ENCODE measurements at places on chromosomes 5 and 9. TPM values are rescaled to one million over a fixed set of nuclear protein-coding genes. Genes with fewer than 3 reads are reported as not detected.

The GBA2 gene
- 48.9 TPM for total RNA-seq

DNA sequence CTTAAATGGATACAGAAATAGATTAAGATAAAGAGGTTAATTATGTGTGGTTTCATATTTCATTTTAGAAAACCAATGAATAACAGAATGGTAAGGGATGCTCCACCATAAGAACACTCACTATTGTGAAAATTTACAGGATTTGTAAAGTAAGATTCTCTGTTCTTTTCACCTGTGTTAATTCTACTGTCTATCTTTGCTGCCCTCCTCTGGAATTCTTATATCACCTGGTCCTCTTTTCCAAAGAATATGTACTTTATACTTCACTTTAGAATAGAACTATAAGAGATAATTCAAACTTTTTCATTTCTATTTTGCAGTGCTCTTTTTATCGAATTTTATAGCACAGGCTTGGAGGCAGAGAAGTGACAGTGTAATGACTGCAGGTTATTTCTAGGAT lies 213.4 kb downstream of the LURAP1L start:
- DNase-seq: no peak

DNA sequence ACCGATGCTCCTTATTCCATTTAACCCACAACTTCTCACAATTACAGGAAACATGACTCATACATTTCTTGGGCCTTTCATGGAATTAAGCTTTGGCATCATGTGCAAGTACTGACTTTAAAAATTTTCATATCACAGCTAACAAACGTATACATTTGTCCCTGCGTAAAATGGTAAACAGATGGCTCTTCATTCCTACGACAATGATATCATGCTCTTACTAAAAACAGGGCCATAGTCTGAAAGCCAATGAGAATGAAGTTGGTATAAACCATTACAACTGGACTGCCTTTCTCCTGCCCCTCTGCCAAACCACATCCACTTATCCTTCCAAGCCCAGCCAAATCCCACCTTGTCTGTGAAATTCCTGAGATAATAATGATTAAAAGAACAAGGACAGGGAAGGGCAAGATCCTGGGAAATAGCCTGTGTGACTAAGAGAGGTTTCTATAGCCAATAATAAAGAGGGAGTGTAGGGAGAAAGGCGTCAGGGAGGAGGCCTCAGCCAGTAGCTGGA lies 44.9 kb upstream of the ZNF366 start:
- DNase-seq: no peak

DNA sequence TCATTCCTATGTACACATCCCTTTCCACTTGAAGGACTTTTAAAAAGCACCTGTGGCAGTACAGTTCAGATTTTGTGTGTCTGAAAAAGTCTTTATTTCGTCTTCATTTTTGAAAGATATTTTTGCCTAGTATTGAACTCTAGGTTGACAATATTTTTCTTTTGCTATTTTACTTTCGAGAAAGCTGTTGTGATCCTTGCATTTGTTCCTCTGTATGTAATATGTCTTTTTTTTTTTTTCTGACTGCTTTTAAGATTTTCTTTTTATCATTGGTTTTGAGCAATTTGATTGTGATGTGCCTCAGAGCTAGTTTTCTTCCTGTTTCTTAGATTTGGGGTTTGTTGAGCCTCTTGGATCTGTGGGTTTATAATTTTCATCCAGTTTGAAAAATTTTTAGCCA lies 13.3 kb downstream of the LCP2 start:
- no peak for DNase-seq

DNA sequence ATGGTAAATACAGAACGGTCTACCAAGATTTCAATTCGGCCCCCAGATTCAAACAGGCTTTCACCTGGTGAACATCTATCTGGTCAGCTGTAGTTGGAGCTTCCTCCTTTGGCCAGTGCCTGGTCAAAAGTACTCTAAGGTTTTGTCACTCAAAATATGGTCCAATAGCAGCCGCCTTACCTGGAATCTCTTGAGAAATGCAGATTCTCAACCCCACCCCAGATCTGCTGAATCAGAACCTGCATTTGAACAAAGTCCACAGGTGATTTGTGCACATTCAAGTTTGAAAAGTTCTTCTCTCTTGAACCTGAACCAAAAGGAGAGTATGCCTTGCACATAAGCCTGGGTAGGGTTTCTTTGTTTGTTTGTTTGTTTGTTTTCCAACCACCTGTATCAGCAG lies 17.6 kb upstream of the WHRN start:
- no peak for DNase-seq

- no peak for DNase-seq
Measured at GRCh38 chr9:137035507-137035834, 3.6 kb upstream of the FUT7 start.

The APBA1 gene
- total RNA-seq: 24.9 TPM

GRCh38 chr5:180860273-180860886 lies 696 bp downstream of the ZFP62 start:
- peak; percentile 28 for DNase-seq

GRCh38 chr5:38765399-38765861 lies 80.4 kb upstream of the OSMR start:
- DNase-seq: no peak

GRCh38 chr5:97600486-97600885 lies 417.4 kb upstream of the RIOK2 start:
- DNase-seq: no peak

The ISCA1 gene
- 92.5 TPM for total RNA-seq

DNA sequence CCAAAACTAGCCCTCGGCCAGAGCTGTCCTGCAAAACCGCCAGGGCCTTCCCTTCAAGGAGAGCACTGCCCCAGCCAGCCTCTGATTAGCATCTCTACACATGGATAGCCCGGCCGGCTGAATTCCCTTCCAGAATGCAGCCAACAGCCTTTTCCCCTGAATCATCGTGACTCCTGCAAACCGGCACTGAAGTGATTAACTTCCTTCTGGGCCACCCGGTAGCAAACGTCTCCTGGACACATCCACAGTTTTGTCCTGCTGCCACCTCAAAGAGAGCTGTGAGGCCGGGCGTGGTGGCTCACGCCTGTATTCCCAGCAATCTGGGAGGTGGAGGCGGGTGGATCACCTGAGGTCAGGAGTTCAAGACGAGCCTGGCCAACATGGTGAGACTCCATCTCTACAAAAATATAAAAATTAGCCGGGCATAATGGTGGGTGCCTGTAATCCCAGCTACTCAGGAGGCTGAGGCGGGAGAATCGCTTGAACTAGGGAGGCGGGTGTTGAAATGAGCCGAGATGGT lies 21.1 kb upstream of the EEIG1 start:
- DNase-seq: no peak

- no peak for DNase-seq
Measured at GRCh38 chr9:110932863-110933262, 105.4 kb downstream of the LPAR1 start.

DNA sequence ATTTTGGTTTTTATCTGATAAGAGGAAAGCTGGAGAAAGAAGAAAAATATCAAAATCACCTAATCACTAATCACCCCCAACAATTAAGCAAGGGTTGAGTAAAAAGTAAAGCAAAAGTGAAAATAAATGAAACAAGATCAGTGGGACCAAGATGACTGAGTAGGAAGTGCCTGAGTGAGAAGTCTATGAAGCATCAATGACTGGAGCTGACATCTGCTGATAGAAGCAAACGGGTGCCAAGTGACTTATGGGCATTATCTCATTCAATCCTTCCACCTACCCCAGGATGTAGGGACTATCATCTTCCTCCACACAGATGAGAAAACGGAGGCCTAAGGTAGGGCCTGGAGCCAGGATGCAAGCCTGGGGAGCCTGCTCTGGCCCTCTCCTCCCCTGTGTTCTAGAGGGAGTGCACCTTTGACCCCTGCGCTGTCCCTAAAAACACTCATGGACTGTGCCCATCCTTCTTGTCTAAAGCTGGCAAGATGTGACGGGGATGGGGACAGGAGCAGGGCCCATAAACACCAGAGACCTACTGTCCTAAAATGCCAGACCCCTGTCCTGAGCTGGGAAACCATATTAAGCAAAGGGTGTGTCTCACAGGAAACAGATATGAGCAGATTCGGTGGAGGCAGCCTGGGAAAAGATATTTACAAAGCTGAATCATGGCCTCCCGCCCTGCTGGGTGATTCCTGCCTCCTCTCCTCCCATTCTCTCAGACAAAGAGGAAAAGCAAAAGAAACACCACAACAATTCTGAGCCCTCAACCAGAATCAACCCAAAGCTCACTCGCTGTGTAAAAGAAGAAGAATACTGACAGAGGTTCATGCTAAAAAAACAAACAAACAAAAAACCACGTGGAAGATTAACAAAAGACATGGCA lies 116.0 kb downstream of the AUH start:
- DNase-seq: no peak

- DNase-seq: no peak
Measured at GRCh38 chr5:168877132-168877892, 298.1 kb upstream of the PANK3 start.

The PCDHB3 gene
- total RNA-seq: 11.0 TPM

The SPATA31D4 gene
- not detected for total RNA-seq

DNA sequence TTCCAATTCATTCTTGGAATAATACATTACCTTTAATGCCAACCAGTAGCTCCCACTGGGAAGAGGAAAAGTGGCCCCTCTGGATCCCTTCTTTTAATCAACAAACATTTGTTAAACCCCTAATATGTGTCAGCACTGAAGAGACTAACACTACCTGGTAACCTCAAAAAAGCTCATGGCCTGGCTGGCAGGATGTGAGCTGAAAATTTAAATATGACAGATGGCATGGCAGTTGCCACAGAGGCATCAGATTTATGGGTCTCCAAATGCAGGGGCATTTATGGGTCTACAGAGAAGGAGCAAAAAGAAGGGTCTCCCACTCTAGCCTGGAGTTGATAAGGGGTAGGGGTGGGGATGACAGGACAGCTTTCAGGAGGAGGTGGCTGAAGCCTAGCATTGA lies 12.5 kb downstream of the DNAH5 start:
- no peak for DNase-seq

GRCh38 chr9:106535439-106535838 lies 327.5 kb upstream of the ZNF462 start:
- DNase-seq: no peak

DNA sequence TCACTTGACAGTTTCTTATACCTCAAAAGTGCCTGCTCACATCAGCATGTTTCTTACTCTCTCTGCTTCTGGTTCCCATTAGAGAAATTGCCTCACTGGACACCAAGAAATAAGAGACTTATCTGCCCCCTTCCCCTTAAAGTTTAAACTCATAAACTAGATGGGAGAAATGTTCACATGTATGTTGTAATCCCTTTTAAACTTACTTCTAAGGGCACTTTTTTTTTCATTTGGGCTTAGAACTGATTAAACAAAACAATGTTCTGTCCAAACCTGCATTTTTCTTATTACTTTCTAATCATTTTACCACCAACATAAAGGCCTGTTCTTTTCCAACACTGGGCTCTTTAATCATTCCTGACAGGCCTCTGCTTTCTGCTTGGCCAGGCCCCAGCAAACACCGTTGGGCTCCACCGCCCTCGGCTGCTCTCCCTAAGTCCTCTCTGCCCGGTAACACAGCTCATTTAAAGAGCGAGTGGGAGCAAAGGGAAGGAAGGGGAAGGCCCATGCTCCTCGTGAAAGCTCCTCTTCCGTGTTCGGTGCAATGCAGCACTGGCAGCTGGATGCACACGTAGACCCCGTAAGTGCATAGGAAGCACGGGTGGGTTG lies 53.4 kb downstream of the ROR2 start:
- DNase-seq: no peak

DNA sequence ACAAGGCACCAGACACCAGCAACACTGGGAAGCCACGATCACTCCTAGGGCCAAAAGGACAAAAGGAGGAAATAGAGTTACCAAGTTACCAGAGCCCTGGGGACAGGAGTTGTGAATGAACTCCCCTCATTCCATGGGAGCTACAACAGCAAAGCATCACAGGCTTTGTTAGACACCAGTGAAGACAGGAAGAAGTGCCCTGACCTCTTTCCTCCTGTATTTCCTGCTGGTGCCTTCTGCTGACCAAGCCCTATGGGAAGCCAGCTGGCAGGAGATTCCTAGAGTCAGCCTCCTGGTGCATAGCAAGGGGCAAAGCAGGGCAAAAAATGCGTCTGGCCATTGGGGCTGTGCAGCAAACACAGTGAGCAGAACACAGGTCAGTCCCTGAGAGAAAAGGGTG lies 374.7 kb downstream of the ZSWIM6 start:
- DNase-seq: no peak

The PCDHGA2 gene
- 4.5 TPM for total RNA-seq

DNA sequence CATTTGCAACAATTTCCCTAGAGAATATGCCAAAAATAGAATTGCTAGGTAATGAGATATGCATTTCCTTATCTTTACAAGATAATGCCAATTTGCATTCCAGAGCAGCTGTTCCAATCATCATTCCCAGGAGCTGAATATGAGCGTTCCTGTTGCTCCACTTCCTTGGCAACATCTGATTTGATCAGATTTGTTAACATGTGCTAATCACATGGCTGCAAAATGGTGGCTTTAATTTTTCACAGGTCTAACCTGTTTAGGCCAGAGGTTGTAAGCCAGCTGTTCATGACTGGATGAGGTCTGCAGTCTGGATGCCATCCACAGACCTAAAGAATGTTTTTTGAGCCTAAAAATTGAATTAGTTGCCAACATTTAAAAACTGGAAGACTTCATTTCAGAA lies 220.7 kb upstream of the IL12B start:
- DNase-seq: no peak

DNA sequence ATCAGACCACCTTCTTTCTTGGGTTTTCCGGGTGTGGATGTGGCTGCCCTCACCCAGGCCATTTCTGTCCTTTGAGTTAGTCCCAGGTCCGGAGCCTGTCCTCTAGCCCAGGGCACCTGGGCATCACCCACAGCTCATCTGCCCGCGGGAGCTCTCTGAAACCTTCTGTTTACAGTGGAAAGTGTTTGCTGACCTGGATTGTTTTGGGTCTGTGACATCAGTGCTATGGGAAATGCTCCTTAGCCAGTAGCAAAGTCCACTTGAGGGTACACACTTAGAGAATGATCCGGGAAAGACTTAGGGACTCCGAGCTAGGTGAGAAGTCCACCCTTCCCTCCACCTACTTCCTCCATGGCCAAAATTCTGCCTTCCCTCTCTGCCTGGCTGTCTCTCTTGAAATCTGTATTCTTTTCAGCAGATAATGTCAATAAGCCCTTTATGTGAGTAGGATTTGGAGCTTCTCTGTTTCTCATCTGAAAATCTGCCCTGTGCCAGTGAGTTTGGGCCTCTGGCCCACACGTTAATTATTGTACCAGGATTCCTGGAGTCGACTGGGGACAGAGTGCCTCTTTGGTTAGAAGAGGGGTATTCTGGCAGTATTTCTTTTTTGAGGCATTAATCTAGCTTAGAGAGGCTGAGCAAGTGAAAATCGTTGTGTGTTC lies 19.9 kb downstream of the ABLIM3 start:
- no peak for DNase-seq

DNA sequence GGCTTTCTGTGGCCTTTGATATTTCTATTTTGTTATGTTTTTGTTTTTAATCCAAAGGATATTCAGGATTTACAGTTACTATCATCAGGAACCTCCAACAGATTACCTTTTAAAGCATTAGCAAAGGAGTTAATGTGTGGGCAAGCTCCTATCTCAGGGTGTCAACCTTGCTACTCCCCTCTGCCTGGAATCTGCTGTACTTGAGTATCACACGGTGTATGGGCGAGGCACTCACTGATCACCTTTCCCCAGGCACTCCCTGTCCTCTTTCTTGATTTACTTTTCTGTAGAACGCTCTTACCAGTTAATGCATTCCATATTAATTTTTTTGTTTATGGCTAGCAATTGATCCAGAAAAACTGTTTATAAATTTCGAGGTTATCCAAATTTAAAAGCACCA lies 117.0 kb upstream of the GAS1 start:
- no peak for DNase-seq
